ENCODE measurements at places on chromosomes 2 and 18. TPM values are rescaled to one million over a fixed set of nuclear protein-coding genes. Genes with fewer than 3 reads are reported as not detected.

DNA sequence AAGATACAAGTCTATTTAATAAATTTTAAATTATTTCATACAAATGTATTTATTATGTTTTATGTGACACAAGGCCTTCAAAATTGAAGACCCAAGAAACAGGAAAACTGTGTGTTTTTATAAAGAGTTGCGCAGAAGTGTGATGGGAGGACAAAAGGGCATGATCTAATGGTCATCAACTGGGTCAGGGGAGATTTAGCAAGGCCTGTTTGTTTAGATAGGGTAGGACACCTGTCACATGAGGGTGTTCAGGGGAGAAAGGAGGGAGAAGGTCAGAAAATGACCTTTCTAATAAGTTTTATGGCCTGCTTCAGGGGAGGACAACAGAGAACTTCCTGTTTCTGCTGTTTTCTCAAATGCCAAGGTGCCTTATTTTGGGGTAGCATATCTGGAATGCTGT lies 528.8 kb downstream of the STK39 start:
- DNase-seq: no peak

GRCh38 chr18:10322004-10322403 lies 132.4 kb upstream of the APCDD1 start:
- no peak for DNase-seq

- DNase-seq: no peak
Measured at GRCh38 chr2:200054681-200055468, 99.5 kb downstream of the MAIP1 start.

DNA sequence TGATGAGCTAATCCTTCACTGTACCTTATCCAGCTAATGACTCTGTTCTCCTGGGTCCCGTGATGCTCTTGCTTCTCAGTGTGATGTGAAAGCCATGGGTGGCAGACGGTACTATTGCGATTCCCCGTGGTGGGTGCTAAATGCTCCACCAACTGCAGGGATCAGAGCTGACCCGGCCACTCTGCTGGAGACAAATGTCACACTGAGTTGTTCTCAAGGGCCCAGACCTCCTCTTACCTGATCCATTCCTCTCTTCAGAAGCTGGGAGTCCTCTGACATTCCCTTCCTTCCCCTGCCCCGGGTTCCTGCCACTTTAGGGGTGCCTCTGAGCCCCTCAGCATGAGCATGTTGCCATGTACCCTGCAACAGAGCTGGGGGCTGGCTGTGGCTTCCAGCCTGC lies 105.1 kb downstream of the MAPK4 start:
- no peak for DNase-seq

DNA sequence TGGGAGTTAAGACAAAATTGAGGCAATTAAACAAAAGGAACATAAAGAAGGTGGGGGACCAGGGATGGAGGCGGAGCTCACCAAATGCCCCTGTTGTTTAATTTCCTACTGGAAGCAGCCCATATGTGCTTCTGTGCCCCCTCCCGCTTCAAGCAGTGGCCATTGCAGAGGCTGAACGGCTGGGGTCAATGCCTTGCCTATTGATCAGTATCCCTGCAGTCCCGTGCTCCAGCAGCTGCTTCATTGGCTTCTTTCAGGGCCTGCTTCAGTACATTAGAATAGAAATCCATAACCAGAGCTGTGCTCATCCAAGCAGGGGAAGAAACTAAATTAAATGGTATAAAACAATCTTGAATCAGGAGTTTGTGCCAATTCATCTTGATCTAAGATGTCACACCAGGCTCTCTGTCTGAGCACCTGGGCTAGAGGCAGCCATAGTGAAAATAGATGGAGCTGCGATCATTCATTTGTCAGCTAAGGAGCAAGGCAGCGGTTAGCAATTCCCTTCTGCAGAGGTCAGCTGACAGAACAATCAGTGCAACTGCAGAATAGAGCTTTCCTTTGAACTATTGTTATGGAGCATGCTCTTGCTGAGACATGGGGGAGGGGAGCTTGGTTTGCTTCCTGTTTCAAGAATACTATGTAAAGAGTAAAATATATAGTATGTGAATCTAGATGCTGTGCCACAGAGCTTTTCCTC lies 222.4 kb downstream of the WDR7 start:
- DNase-seq: no peak

GRCh38 chr2:78977661-78978145 lies 47.8 kb upstream of the REG3G start:
- DNase-seq: no peak

DNA sequence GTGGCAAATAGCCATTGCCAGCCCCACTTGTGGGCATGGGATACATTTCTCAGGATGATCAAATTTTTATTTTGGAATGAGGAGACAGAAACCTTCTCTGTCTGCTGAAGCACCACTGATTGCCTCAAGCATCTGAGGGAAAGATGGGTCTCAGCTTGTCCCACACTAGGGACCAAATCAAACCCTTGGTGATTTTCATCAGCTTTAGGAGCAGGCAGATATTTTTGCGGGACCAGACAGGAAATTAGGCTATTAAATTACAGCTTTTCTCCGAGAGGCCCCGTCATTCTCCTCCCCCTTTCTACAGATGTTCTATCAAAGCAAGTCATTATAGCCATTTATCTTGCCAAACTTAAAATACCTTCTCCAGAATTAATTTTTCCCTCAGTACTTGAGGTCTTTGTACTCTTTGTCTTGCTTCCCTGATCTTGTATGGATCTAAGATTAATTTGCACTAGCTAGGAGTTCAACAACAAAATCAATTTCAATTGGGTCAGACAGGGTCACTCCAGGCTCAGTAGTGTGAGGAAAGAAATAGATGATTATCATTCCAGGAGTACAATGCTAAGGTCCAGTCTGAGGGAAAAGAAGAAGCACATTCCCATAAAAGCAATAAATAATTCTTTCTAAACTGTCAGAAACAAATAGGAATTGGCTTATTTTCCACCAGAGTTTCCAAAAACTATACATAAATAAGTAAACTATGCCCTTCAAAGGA lies 818.1 kb upstream of the SOX11 start:
- no peak for DNase-seq

- DNase-seq: no peak
Measured at GRCh38 chr18:58175122-58175785, 131.2 kb downstream of the NEDD4L start.

Gene GAREM1
- total RNA-seq: 7.7 TPM

Measured in myocyte (in vitro differentiated cells).